ENCODE measurements at places on chromosomes 12 and 14.

DNA sequence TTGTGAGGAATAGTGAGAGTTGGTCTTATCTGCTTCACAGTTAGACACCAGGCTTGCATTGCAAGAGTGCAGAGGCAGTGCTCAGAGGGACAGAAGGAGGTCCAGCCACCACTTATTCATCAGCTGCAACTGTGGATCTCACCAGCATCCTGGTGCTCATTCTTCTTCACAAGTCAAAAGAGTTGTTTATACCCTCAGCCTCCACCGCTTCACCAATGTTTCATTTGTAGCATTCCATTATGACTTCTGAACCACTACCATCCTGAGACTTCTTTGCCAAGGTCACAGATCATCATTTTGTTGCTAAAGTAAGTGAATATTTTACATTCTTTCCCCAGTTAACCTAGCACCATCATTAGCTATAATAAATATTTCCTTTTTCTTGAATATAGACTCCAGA lies 230.5 kb upstream of the KITLG start:
- DNase-seq, result no peak

- DNase-seq, result no peak
Measured at GRCh38 chr12:8630131-8630530, 17.5 kb upstream of the AICDA start.

DNA sequence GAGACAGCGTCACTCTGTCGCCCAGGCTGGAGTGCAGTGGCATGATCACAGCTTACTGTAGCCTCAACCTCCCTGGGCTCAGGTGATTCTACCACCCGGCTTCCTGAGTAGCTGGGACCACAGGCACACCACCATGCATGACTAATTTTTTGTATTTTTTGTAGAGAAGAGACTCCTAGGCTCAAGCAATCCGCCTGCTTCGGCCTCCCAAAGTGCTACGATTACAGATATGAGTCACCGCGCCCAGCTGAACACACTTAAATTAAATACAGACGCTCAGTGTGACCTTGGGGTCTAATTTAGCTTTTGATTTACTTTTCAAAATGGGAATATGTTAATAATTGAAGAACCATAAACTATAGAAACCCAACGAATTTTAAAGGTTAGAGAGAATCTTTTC lies 77.2 kb downstream of the C2CD5 start:
- no peak for DNase-seq

DNA sequence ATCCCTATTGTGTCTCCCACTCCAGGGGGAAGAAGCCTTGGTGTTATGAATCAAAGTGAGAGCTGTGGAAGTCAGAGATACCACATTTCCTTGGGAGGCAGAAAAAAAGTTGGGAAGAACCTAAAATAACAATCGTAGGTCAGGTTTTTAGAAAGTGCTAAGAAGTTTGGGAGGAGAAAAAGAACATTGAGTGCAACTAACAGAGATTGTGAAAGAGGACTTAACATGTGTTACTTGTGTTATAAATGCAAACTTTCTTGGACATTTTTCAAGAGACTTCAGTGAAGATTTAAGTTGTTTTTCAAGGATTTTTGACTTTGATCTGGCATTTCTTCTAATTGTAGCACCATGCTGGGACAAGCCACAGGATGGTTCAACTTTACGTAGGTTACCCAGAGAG lies 7.8 kb upstream of the ERP27 start:
- DNase-seq, result no peak

DNA sequence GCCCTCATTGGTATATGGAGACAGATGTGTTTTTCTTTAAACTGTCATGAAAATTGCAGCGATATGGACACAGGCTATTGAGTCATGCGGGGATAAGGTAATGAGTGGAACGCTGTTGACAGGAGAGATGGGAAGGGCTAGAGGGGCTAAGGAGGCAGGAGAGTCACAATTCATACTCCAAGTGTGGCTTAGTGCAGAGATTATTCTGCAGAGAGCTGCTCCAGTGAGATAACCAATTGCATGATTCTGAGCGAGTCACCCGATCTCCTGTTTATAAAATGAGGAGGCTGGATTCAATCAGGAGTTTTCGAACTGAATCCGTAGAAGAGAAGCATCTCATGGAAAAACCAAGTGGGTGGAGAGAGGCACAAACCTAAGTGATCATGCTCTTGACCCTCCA lies 106.4 kb upstream of the PLEKHG7 start:
- DNase-seq, result no peak

- DNase-seq, result no peak
Measured at GRCh38 chr12:51626629-51627028, 35.6 kb downstream of the SCN8A start.

DNA sequence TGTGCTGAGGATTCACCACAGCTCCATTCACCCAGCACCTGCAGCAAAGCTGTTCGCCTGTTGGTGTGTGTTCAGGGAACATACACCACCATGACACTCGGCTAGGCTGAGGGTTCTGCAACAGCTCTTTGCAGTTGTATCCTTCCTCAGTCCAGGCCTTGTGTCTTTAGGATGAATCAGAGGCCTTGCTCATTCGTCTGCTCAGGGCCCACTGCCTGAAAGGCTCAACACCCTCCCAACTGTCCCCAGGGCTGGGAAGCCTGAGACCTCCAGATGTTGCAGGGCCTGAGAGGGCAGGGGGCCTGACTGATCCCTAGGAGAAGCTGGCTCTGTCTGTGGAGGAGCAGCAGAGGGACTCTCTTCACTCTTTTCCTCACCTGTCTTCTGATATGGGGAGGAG lies 11.2 kb downstream of the ZDHHC22 start:
- no peak for DNase-seq

DNA sequence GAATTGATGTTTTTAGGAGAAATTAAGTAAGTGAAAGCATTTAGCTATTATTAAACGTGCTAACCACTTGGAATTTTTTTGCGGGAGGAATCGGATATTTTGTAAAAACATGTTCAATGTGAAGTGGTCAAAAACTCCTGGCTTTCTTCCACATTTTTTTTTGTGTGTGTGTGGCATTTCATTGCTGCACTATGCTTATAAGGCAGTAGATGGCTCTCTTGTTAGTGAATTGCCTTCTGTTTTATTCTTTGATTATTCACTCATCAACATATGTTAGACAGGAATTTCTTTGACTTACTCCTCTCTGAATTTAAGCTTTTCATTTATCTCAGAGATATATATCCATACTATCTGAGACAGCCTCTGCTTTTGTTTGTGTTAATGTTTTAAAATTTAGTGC lies 71.3 kb downstream of the DERA start:
- DNase-seq, result peak; percentile 8

DNA sequence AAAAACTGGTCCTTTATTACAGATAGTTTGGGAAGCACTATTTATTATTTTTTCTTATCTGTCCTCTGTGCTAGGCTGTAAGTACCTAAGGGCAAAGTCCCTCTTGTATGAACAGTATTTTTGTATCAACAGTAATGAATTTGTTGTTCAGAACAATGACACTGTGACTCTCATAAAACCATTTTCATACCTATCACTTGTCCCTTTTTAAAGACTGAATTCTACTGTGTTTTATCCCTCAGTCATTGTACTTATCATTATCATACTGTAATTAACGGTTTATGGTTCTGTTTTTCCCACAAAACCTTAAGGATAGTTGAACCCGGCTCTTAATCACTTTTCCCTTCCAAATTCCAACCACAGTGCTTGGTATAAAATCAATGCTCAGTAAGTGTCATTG lies 69.4 kb downstream of the SRGAP1 start:
- no peak for DNase-seq

DNA sequence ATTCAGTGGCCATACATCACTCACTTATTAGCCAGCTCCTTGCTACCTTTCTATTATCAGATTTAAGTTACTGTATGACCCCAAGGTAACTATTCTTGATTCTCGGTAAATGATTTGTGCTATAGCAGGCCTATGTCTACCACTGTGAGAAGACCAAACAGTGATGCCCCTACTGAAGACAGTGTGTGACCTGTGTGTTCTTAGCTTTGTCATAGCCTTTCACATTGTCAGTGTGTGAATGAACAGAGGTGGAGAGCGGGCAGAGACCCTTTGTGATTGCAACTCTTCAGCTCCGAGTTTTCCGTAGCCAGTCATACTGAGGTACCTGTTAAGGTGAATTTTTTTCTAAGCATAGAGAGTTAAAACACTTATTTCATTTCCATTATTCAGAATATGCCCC lies 294.0 kb downstream of the LRFN5 start:
- no peak for DNase-seq

GRCh38 chr14:22428700-22429291 lies 160.2 kb downstream of the DAD1 start:
- DNase-seq, result no peak

- DNase-seq, result no peak
Measured at GRCh38 chr14:69700575-69700974, 66.4 kb upstream of the SRSF5 start.

GRCh38 chr14:74429991-74430390 lies 4.0 kb upstream of the SYNDIG1L start:
- DNase-seq, result no peak

DNA sequence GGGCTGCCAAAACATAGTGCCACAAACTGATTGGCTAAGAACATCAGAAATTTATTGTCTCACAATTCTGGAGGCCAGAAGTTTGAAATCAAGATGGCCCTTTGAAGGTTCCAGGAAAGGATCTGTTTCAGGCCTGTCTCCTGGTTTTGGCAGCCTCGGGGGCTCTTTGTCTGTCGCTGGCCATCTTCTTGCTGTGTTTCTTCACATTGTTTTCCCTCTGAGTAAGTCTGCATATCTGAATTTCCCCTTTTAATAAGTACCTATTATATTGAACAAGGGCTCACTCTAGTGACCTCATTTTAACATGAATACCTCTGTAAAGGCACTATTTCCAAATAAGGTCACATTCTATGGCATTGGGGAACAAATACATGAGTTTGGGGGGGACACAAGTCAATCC lies 467.1 kb upstream of the MGAT4C start:
- DNase-seq, result no peak

GRCh38 chr12:53966085-53966384 lies 6.9 kb upstream of the HOXC11 start:
- no peak for DNase-seq

- DNase-seq, result no peak
Measured at GRCh38 chr14:68849416-68849815, 56.5 kb upstream of the ZFP36L1 start.

DNA sequence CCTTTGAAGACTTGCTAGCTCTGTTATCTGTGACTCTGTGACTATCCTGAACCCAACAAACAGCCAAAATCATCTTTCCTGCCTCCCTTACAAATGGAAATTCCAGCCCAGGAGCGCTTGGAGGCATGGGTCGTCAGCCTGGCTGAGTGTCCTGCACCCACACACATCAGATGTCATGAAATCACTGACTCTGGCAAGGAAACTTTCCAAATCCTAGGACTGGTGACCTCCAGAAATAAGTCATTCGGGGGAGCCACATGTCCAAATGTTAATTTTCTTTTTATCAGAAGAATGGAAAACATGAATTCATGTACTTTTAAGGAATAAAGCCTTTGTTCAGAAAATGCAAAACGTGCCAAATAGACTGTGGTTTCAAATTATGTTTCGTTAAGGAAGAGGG lies 96.3 kb upstream of the EVL start:
- DNase-seq, result no peak

GRCh38 chr12:1102791-1103450 lies 111.9 kb downstream of the ERC1 start:
- no peak for DNase-seq

- no peak for DNase-seq
Measured at GRCh38 chr12:76555231-76555767, 4.3 kb downstream of the OSBPL8 start.

DNA sequence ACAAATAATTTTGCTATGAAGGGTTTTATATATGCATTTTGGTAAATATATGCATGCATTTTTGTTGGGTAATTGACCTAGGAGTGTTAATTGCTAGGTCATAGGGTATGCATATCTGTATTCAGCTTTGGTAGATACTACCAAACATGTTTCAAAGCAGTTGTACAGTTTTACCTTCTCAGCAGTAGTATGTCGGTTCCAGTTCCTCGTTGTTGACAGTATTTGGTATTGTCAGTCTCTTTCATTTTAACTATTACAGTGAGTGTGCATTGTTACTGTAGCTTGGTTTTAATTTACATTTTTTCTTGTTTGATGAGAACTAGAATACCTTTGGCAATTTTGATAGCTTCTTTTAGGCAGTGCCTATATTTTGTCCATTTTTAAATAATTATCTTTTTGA lies 98.9 kb downstream of the ARID2 start:
- no peak for DNase-seq

GRCh38 chr12:78641837-78642423 lies 222.6 kb upstream of the SYT1 start:
- DNase-seq, result peak; percentile 1

- DNase-seq, result no peak
Measured at GRCh38 chr12:44875417-44875953, 630 bp downstream of the NELL2 start.

GRCh38 chr12:21614506-21614905 lies 9.9 kb upstream of the GYS2 start:
- DNase-seq, result no peak

- DNase-seq, result no peak
Measured at GRCh38 chr14:100967930-100968329, 64.4 kb upstream of the RTL1 start.

- no peak for DNase-seq
Measured at GRCh38 chr14:106419376-106419965, 893.1 kb downstream of the TMEM121 start.

DNA sequence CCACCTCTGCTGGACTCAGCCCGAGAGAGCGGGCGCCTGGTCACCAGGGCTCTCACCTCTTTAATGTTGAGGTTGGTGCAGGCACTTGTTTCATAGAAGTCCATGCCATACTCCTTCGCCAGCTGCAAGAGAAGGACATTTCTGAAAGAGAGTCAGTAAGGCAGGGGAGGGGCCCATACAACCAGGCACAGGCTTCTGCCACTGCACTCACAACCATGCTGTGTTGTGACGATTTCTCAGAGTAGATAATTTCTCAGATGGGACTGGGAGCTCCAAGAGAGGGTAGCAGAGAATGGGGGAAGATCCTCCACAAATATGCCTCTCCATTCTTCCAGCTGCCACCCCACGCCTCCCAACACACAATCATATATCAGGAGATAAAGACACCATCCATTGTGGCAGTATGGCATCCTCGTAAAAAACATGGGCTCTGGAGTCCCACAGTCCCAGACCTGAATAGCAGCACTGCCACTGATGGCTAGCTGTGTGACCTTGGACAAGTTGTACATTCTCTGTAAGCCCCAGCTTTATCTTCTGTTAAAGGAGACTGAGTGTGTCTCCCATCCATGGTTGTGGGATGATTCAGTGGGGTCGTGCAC lies 6.2 kb upstream of the GPX2 start:
- DNase-seq, result no peak

DNA sequence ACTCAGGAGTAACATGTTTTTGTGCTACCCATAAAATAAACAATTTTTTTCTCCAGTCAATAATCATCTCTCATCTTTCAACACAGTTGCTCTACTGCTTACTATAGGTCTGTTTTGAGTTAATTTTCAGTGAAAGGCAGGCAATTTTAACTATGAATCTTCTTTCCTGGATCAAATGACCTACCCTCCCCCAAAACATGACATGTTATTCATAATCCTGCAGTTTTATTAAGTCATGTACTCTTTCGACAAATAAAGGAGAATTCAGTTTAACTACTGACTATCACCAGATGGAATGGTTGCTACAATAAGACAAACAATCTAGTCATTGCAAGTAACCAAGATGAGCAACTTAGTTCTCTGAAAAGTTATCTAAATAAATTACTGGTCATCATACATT lies 106.0 kb upstream of the FAR2 start:
- DNase-seq, result no peak

GRCh38 chr14:95651821-95652583 lies 34.2 kb upstream of the TCL1B start:
- no peak for DNase-seq
